ENCODE measurements at places on chromosomes 7 and 10.

- no peak for DNase-seq
Measured at GRCh38 chr10:81898518-81898917, 23.5 kb downstream of the NRG3 start.

DNA sequence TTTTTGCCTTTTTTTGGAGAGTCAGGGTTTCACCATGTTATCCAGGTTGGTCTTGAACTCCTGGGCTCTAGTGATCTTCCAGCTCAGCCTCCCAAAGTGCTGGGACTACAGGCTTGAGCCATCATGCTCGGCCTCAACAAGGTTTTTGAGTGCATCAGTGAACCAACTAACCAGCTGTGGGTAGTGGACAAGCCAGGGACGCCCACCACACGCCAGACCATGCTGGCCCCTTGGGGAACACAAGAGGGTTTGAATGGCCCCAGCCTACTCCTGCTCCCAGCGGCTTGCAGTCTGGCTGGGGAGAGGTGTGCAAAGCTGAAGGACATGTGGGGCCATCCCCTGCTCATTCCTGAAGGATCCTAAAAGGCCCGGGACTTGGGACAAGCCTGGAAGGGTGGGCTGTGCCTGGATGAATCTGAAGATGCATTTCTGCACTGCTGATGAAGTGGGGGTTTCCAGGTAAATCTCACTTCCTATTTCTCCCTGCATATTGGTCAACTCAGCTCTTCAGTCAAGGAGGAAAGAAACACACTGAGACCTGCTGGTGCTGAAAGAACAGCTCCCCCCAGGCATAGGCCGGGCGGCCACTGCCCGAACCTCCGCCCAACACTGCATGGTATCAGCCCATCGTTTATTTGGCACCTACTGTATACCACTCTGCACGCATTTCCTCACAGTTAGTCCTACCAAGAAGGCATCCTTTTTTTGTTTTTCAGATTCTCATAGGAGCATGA is 6.9 kb downstream of the MMD2 start:
- DNase-seq: peak; percentile 36

DNA sequence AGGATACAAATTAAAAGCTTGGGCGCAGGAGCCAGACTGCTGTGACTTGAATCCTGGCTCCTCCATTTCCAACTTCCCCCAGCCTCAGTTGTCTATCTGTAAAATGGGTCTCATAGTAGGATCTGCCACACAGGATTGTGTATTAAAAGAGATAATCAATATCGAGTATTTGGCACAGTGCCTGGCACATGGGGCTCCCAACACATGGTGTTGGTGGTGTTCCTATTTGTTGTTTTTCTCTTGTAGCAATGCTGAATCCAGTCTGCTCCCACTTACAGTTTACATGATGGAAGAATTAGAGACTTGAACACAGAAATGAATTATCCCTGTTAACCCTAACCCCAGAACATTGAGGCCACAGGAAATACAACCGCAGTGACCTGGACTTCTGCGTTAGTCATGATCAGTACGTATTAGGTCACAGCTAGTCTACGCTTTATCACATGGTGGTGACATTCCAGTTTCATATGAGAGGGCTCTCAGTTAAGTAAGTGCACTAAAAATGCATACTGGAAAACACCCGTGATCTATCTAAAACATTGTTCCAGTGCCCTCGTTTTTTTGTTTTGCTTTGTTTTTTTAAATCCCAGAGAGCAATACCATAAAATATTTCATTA is 169.5 kb upstream of the KLF14 start:
- DNase-seq: peak; percentile 84

DNA sequence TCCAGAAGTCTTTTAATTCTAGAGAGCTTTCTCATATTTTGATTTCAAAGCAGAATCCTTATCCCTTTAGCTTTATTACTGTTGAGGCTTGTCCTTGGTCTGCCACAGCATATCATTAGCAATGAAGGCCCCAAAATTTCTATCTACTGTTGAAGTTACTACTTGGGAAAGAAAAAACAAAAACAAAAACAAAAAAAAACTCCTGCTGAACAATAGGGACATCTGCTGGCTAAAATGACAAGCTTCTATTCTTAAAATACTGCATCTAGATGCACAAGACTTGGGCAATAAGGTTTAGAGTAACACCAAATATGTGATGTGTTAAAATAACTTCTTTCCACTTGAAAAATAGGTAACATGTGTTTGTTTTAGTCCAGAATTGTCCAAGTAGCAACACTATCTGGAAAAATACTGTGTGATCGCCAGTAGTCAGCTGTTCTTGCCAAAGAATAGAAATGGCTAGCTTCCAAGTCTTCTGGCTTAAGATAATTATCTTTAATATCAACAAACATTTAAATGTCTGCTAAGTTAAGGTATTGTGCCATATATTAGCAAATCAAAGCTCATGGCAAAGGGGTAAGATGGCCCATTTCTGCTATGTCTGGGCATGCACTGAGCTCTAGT is 3.8 kb upstream of the DMTF1 start:
- peak; percentile 39 for DNase-seq

- DNase-seq: no peak
Measured at GRCh38 chr10:132616170-132616995, 78.8 kb downstream of the INPP5A start.

DNA sequence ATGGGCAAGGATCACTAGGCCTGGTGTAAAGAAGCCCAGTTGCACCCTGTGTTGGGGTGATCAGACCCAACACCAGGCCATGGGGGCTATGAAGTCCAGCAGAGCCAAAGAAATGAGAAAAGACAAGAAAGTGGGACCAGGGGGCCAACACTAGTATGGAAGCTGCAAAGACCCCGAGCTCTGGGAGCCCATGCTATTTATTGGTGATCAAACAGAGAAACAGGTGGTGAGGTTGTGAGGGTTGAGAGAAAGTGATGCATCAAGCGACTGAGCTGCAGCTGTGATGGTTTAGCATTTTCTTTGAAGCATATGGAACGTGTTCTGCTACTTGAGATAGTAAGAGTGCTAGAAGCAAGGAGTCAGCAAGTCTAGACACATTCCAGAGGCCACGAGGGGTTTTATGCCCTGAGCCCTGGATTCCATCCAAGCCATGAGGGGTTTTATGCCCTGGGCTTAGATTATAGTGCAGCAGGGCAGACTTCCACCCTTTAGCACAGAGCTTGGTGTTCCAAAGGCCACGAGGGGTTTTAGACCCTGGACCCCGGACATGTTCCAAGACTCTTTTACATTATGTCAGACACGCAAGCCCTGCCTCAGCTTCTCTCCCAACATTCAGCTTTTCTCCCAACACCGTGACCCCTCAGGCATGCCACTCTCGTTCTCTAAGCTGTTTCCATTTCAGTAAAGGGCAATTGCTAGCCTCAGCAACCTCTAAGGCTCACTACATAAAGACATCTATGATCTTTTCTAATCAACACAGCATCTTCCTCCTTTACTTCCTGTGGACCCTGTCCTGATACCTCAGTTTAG is 43.1 kb upstream of the GPAM start:
- peak; percentile 13 for DNase-seq

DNA sequence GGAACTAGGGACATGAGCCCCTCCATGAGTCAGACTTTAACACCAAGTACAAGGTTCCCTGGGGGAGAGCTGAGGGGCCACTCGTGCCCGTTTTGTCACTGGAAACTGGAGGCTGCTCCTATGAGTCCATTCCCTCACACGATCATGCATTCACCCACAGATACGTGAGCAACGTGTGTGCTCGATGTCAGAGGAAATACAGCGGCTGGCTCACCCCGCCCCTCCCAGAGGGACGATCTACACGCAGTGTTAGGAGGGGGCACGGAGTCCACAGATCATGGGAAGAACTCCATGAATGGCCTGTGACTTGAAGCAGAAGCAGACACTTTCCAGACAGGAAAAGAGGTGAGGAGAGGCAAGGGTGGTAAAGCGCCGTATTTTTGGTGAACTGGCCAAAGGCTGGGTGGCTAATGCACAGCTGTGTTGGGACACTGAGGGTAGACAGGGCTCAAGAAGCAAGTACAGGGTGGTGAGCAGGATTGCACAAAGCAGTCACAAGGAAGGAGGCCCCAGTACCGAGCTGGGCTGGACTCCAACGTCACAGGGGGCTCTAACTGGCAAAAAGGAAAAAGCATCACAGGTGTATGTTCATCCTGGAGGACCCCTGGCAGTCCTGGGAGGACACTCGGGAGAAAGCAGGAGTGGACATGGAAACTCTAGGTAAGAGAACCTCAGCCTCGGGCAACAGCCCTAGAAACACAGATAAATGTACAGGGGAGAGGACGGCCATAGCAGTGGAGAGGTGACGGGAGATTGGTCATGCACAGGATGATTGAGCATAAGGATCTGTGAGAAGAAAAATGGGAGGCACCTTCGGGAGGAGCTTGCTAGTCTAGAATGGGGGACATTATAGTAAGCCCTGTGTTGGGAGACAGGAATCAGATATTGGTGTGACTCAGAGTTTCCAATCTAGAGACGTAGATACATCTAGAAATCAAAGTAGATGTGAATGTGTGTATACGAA is 41.2 kb downstream of the TNS3 start:
- no peak for DNase-seq

DNA sequence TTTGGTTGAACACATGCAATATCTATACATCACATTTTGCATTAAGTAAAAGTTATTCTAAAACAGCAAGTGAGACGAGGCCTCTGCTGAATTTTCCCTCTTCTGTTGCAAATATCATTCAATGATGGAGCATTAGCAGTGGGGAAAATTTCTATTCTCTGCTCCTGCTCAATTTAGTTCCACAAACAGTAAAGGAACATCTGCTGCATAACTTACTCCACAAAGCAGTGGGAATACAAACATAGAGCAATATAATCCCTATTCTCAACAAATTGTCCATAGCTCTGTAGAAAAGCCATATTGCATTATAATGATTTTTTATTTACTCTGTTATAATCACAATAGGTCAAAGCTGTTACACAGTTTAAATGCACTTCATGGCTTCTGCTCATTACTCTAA is 5.9 kb downstream of the AGR3 start:
- no peak for DNase-seq

- no peak for DNase-seq
Measured at GRCh38 chr10:44066527-44067255, 318.2 kb downstream of the CXCL12 start.

GRCh38 chr10:95906677-95907455 is 909 bp upstream of the CC2D2B start:
- DNase-seq: peak; percentile 59

DNA sequence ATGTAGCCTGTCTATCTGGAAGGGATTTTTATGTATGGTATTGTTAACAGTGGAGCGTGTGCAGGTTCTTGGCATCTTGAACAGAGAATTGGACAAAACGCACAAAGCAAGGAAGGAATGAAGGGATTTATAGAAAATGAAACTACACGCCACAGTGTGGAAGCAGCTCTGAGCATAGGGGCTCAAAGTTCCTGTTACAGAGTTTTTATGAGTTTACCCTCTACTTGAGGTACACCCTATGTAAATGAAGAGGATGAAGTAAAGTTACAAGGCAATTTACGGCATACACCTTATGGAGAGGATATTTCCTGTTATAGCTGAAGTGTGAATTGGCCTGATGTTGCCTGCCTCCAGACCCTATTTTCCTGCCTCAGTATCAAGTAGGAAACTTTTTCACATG is 33.3 kb downstream of the FANK1 start:
- no peak for DNase-seq

GRCh38 chr7:2158331-2159175 is 74.2 kb downstream of the MAD1L1 start:
- no peak for DNase-seq

DNA sequence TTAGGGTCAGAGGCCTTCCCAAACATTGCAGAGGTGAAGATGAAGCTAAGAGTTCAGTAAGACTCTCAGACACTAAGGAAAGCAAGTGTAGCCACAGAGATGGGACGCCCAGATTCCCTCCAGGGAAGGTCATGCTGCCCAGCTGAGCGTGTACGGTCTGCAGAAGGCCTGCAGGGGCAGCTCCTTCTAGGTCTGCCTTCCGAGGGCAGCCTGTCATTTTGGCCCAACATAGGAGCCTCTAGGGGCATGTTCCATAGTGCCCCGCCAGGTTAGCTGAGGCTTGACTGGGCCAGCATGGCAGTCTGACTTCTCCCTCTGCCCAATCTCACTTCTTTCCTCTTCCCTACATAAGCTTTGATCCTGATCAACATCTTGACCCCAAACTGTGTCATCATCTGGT is 130.7 kb downstream of the PIP4K2A start:
- DNase-seq: no peak

- DNase-seq: peak; percentile 91
Measured at GRCh38 chr10:110225756-110226542, 18.5 kb downstream of the MXI1 start.

DNA sequence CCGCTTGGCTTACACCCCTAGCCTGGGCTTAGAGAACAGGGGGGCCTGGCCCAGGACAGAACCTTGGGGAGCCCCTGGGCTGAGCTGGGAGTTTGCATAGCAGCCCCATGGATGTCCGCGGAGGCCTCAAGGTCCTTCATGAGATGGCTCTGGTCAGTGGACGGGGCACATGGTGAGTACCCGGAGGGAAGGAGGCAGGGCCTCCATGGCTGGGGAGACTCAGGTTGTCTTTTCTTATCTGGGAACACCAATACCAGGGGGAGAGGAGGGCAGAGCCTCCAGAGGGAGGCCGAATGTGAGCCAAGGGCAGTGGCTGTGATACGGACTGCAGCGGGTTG is 64.8 kb downstream of the GLRX3 start:
- no peak for DNase-seq

GRCh38 chr10:91610919-91611318 is 22.0 kb downstream of the PPP1R3C start:
- no peak for DNase-seq

GRCh38 chr10:43196981-43197833 is 59.0 kb downstream of the CSGALNACT2 start:
- DNase-seq: no peak

- DNase-seq: no peak
Measured at GRCh38 chr10:35415505-35415904, 79.2 kb downstream of the CCNY start.

- DNase-seq: peak; percentile 38
Measured at GRCh38 chr10:24350070-24350921, 141.4 kb downstream of the KIAA1217 start.

DNA sequence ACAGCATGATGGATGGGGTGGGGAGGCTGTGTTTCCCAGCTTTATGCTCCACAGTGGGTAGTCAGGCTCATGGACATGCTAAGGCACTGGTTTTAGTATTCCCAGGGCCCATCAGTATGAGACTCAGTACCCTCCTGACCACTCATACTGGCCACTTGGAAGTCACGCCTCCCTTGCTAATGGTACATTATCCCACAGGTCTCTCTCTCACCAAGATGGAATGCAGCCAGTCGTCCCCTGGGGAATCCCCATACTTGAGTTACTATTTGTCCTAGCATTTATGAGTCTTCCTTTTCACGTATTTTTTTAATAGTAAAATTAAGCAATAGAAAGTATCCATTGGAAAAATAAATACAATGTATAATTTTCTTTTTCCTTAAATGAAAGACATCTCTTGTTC is 80.6 kb upstream of the TBX20 start:
- DNase-seq: peak; percentile 10

GRCh38 chr7:142856565-142857245 is 1.8 kb downstream of the EPHB6 start:
- no peak for DNase-seq

- DNase-seq: no peak
Measured at GRCh38 chr10:19968745-19969144, 152.5 kb downstream of the PLXDC2 start.

GRCh38 chr7:112537822-112538387 is 57.1 kb downstream of the LSMEM1 start:
- DNase-seq: no peak
